ENCODE measurements at places on chromosomes 16 and 17. TPM values are rescaled to one million over a fixed set of nuclear protein-coding genes. Genes with fewer than 3 reads are reported as not detected.

GRCh38 chr17:57563958-57564357, 181.1 kb downstream of the CCDC182 start:
- no peaks in the 10 kb centered on the region for H3K36me3 ChIP-seq
- H3K27ac ChIP-seq = no peak overlapping the region
- no peaks in the 10 kb centered on the region for H3K27me3 ChIP-seq
- 0 out of 2 replicates have a peak, but pooled peaks cover 2% of the 10 kb centered on the region for H3K4me1 ChIP-seq

BCAR1 gene
- total RNA-seq = 17.8 TPM

- H3K4me1 ChIP-seq = no peaks in the 10 kb centered on the region
- H3K27ac ChIP-seq = no peak overlapping the region
- H3K4me3 ChIP-seq = no peak overlapping the region
- H3K36me3 ChIP-seq = 0 out of 2 replicates have a peak, but pooled peaks cover 2% of the 10 kb centered on the region
- no peak for DNase-seq
Measured at GRCh38 chr16:12420661-12421209, 383.0 kb downstream of the CPPED1 start.

DNA sequence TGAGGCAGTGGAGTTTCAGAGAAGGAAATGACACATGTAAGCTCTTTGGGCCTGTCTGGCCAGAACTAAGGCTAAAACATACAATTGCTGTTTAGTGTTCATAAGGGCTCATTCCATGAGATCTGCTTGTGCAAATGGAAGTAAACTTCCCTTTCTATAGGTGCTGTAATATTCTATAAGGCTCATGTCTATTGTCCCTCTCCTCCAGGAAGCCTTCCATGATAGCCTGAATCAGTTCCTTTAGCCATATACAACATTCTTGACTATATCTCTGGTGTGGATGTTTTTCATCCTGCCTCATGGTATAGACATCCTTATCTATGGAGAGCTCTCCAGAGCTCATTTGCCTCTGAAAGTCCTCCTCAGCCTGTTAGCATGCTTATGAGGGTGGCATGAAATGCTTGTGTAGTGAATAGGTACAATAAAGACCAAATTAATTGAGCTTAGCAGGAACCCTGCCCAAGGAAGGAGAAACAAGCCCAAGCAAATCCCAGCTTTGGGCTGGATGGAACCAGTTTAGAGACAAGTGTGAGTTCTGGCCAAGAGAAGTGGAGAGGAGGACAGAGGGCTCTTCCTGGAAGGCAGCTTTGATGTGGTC, 1.6 kb upstream of the ETV4 start:
- H3K27ac ChIP-seq = no peak overlapping the region
- H3K4me1 ChIP-seq = peaks cover 13% of the 10 kb centered on the region
- H3K4me3 ChIP-seq = no peak overlapping the region

DNA sequence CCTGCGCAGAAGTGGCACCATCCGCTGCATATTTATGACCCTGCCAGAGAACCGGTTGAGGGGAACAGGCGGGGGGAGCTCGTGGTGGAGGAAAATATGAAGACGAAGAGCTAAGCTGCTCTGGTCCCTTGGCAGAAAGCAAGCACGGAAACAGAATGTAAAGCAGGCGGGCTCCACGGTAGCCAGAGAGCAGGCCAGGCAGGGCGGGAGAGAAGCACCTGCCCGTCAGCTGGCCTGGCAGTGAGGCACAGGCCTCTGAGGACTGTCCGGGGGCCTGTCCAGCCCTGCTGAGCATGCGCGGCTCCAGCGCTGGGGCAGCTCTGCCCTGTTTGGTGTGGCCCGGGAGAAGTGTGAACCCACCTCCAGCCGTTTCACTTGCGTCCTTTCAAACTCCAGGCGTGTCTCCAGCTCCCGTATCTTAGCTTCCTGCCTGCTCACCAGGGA, 46.7 kb downstream of the PIPOX start:
- no peak overlapping the region for H3K27ac ChIP-seq
- no peaks in the 10 kb centered on the region for H3K4me1 ChIP-seq
- no peak for DNase-seq
- H3K36me3 ChIP-seq = peaks cover 73% of the 10 kb centered on the region
- H3K27me3 ChIP-seq = no peaks in the 10 kb centered on the region

- no peak for DNase-seq
- H3K27ac ChIP-seq = no peak overlapping the region
- H3K27me3 ChIP-seq = no peaks in the 10 kb centered on the region
Measured at GRCh38 chr16:85256190-85256739, 144.0 kb upstream of the CIBAR2 start.

DNA sequence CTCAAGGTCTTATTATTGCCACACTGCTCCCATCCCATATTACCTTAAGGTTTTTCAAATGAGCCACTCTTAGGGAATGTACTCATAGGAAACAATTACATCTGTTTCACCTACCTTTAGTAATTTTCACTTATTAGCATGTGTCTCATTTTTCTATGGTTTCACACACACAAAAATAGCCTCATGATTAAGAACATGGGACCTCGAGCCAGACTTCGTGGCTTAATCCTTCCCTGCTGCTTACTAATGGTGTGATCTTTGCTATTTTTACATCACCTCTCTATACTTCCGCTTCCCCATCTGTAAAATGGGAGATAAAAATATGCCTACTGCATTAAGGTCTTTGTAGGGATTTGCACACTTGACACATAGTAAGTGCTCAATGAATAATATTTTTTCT, 38.5 kb downstream of the OTOA start:
- no peak overlapping the region for H3K4me3 ChIP-seq
- no peaks in the 10 kb centered on the region for H3K36me3 ChIP-seq
- no peak for DNase-seq
- no peaks in the 10 kb centered on the region for H3K4me1 ChIP-seq
- no peak overlapping the region for H3K27ac ChIP-seq
- H3K27me3 ChIP-seq = peaks cover 7% of the 10 kb centered on the region

MYH3 gene
- 0.54 TPM for total RNA-seq

CHTF18 gene
- total RNA-seq = 3.1 TPM

DNA sequence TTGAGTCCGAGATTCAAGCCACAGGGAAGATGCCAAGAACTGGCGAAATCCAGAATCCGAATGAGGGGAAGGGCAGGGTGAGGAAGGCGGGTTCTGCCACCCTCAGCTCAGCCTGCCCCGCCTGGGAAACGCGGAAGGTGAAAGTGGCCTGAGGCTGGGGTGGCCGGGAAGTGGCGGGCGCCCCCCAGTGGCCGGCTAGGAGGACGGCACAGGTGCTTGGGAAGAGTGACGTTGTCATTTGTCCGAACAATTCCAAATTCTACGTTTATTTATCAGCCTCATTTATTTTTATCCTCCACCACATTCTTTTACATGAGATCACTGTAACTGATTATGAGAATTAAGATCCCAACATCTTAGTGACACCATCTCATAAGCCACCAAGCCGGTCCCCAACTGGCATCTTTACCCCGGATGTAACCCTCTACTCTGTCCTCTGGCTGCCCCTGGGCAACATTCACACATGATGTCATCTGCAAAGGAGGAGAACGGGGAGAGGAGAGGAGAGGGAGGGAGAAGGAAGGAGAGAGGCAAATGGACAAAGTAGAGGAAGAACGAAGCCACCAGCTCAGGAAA, 21.3 kb downstream of the SRCIN1 start:
- no peak overlapping the region for H3K4me3 ChIP-seq
- no peaks in the 10 kb centered on the region for H3K4me1 ChIP-seq
- no peak overlapping the region for H3K27ac ChIP-seq

DNA sequence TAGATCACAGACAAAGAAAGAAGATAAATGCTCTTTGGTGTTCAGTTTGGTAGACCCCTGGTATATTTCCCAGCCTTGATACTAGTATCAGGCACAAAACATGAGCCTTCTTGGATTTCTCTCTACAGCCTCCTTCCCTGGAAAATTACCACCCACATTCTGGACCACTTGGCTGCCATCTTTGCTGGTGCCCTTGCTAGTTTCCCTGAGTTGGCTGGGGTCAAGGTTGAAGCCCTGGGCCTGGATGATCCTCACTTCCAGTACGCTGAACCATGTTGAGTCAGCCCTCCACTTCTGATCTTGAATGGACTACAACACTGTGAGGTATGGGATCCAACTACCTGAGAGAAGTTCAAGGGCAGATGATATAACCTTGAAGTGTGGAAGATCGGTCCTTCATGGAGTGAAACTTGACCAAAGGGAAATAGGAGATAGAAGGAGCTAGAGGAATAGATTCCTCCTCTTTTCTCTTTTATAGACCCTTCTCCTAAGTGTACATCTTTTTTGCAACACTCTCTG, 501.4 kb downstream of the TMEM114 start:
- no peaks in the 10 kb centered on the region for H3K4me1 ChIP-seq
- no peak overlapping the region for H3K4me3 ChIP-seq
- no peaks in the 10 kb centered on the region for H3K36me3 ChIP-seq
- H3K27ac ChIP-seq = no peak overlapping the region
- DNase-seq = no peak

DNA sequence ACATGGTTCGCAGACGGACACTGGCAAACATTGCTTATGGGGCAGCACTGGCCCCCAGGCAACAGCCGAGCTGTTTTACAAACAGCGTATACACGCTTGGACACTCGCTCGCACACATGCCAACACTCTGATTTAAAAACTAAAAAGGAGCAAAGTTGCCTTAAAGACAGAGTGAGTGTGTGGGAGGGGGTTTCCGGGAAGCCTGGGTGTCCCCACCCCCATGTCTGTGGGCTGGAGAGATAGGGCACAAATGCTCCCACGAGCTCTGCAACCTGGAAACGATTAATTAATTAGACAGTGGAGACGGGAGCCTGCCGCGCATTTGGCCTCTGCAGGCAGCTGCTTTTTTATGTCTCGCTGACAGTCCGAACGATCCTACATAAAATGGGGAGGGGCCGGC, 107.9 kb upstream of the ZNF469 start:
- no peaks in the 10 kb centered on the region for H3K36me3 ChIP-seq
- H3K27ac ChIP-seq = peak overlapping the region; percentile 51
- no peak overlapping the region for H3K4me3 ChIP-seq
- peak; percentile 23 for DNase-seq

NPIPB9 gene
- 0.56 TPM for total RNA-seq

- H3K4me3 ChIP-seq = no peak overlapping the region
- H3K27me3 ChIP-seq = no peaks in the 10 kb centered on the region
- no peaks in the 10 kb centered on the region for H3K36me3 ChIP-seq
Measured at GRCh38 chr16:54694651-54695050, 236.0 kb upstream of the IRX5 start.

CDRT15L2 gene
- total RNA-seq = not detected

DNA sequence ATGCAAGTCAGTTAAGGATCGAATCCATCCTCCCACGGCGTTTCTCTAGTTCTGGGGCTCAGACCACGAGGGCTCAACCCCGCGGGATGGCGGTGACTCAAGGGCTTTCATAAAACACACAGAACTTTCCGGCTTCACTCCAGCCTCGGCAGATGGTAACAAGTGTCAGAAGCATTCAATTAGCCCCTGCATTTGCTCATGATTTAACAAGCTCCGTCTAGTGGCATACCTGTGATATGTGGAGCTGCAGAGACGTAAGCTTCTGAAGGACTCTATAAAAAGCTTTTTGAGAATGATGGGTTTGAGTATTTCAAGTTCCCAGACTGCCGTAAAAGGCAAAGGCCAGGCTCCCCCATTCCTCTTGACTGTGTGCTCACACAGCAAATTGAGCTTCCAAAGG, 91.3 kb upstream of the SEC14L1 start:
- H3K4me1 ChIP-seq = no peaks in the 10 kb centered on the region
- no peak overlapping the region for H3K27ac ChIP-seq
- no peak for DNase-seq
- peaks cover 60% of the 10 kb centered on the region for H3K27me3 ChIP-seq
- H3K36me3 ChIP-seq = no peaks in the 10 kb centered on the region
- H3K4me3 ChIP-seq = no peak overlapping the region

DNA sequence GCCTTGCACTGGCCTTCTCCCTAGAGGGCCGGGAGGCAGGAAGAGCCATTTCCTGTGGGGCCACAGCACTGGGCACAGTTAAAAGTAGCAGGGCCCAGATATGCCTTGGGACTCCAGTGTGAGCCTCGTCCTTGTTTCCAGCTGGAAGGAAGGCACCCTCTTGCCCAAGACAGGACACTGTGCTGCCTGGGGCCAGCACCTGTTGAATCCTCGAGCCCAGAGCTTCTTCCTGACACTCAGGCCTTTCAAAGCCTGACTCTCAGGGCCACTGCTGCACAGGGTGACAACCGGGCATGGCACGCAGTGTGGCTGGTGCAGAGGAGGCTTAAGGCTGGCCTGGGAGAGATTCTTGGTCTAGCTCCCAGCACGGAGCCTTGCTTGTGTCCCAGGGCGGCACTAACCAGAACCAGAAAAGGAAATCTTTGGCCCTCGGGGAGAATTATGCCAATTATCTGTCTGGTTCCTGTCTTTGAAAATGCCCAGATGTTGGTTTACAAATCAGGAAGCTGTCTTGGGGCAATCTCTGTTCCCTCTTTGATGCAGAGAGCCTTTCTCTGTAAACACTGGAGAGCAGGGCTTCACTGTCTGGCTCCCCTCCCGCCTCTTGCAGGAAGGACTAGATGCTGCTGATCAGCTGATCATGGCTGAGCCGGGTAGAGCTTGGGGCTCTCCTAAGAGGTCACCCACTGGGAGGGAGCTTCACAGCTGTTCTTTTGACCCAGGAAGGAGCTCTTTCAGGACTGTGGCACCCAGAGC, 11.1 kb downstream of the LDHD start:
- no peaks in the 10 kb centered on the region for H3K36me3 ChIP-seq
- DNase-seq = peak; percentile 37
- no peak overlapping the region for H3K4me3 ChIP-seq
- H3K27ac ChIP-seq = peak overlapping the region; percentile 84
- peaks cover 43% of the 10 kb centered on the region for H3K4me1 ChIP-seq

- no peaks in the 10 kb centered on the region for H3K4me1 ChIP-seq
- H3K4me3 ChIP-seq = no peak overlapping the region
- no peaks in the 10 kb centered on the region for H3K27me3 ChIP-seq
- no peak overlapping the region for H3K27ac ChIP-seq
- H3K36me3 ChIP-seq = no peaks in the 10 kb centered on the region
- DNase-seq = no peak
Measured at GRCh38 chr16:31301708-31302400, 42.1 kb downstream of the ITGAM start.

DNA sequence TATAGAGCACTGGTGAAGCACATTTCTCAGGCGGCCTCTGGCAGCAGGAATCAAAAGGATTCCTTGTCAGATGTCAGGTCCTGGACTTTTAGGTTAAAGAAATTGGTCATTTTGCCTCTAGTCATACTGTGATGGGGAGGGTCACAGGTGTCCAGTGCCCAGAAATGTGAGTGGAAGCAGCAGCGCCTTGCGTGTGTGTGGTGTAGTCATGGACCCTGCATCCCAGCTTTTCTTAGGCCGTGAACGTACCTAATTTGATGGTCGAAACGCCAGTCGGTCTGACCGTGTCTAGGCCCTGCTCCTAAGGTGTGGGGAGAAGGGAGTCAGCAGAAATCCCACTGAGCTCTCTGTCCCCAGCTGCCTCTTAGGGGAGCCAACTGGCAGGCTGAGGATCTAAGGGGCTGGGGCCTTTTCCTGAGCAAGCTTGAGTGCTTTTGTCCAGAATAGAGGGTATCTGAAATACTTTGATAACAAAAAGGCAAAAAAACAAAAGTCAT, 32.0 kb downstream of the POLR3E start:
- no peaks in the 10 kb centered on the region for H3K27me3 ChIP-seq
- H3K4me1 ChIP-seq = peaks cover 2% of the 10 kb centered on the region
- H3K36me3 ChIP-seq = peaks cover 59% of the 10 kb centered on the region
- DNase-seq = no peak

- peak; percentile 4 for DNase-seq
- H3K36me3 ChIP-seq = no peaks in the 10 kb centered on the region
- no peak overlapping the region for H3K4me3 ChIP-seq
- peaks cover 4% of the 10 kb centered on the region for H3K4me1 ChIP-seq
- H3K27ac ChIP-seq = no peak overlapping the region
Measured at GRCh38 chr16:19223235-19224170, 55.5 kb downstream of the SYT17 start.

GRCh38 chr17:83012868-83013778, 66.3 kb upstream of the METRNL start:
- H3K4me3 ChIP-seq = no peak overlapping the region
- peak; percentile 97 for DNase-seq
- peak overlapping the region; percentile 53 for H3K27ac ChIP-seq
- H3K36me3 ChIP-seq = no peaks in the 10 kb centered on the region
- H3K27me3 ChIP-seq = no peaks in the 10 kb centered on the region
